ENCODE measurements at places on chromosomes 7 and 10. TPM values are rescaled to one million over a fixed set of nuclear protein-coding genes. Genes with fewer than 3 reads are reported as not detected.

GRCh38 chr7:9981742-9982349, 991.8 kb upstream of the PHF14 start:
- DNase-seq, result no peak

GRCh38 chr7:76063525-76063924, 15.6 kb downstream of the MDH2 start:
- peak; percentile 85 for DNase-seq

- peak; percentile 77 for DNase-seq
These were observed at the start of gene CRPPA for GRCh38 chr7:16421333-16422102. TSS of gene CRPPA (minus strand) at chr7:16421538. CDS start at chr7:16421322, 216 bp downstream.

DNA sequence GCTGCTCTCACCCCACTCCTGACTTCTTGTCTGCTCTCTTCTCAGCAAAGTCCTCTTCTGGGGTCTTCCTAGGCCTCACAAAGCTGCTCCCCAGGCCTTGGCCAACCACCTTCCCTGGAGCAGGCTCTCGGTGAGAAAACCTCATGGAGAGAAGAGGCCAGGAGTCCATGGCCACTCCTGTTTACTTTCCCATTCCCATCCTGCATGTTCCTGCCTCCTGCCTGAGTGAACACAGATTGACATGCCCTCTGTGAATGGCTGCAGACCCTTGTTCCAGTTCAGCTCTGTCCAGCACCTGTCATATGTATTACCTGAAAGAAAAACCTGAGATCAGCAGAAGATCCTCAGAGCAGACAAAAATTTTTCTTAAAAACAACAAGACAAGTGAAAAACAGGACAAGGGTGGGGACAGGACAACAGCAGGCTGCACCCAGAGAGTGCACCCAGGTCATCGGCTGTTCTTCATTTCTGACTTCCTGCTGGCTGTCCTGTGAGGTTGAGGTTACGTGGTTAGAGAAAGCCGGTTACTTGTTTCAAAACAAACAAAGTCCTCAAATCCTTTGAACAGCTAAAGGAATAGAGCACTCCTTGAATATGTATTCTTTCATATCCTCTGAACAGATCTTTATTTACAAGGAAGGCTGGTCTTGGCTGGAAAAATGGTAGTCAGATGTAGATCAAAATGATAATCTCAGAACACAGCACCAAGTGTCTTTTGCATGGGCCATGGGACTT, 34.0 kb upstream of the DLD start:
- peak; percentile 26 for DNase-seq

DNA sequence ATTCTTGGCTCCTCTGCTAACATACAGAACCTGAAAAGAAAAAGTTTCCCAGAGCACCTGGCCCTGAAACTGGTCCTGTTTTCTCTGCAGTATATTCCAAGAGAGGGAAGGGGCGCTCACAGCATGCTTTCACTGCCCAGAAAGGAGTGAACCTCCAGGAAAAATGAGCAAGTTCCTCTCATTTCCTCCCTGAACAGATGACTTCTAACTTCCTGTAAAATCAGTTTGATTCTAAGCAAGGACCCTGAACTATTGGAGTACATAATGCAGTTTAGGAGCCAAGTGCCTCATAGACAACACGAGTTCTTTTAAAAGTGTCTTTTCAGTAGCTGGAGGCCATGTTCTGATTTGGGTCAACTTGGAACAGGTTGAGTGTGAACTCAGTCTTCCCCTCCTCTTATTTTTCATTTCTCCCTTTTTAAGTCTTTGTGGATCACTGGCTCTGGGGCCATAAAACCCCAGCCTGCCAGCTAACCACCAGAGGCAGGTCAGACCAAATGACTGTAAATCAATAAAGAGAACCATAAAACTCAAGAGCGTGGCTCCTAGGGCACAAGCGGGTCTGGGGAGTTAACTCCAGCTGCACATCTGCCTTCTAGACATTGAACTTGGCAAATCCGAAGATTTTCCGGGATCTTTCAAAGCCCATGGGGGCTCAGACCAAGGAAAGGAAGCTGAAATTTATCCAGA, 5.9 kb upstream of the LRRC18 start:
- DNase-seq, result no peak

- no peak for DNase-seq
These were observed 65.6 kb upstream of the PDLIM1 start for GRCh38 chr10:95356190-95356955.

GRCh38 chr7:96253441-96253840, 68.5 kb downstream of the SLC25A13 start:
- no peak for DNase-seq

- no peak for DNase-seq
These were observed 103.3 kb upstream of the CHST15 start for GRCh38 chr10:124196659-124197058.

GRCh38 chr10:7853226-7853842, 35.0 kb downstream of the TAF3 start:
- no peak for DNase-seq

GRCh38 chr7:24349339-24349738, 65.3 kb downstream of the NPY start:
- no peak for DNase-seq

DNA sequence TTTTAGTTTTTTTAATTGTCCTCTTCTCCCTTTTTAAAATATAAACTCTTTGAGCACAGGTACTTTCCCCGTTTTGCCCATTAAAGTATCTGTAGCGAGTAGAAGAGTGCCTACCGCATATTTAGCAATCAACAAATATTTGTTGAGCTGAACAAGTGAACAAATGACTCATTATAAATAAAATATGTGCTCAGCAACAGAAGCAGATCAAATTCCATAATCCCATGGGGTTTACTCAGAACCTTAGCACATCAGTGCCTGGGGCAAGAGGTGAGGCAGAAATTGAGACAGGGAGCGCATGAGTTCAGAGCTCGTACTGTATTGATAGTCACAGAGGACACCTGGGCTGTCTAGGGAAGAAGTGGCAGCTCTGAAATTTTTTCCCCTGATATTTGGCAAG, 161.0 kb downstream of the SEM1 start:
- no peak for DNase-seq

GRCh38 chr10:65346466-65346865, 1579.4 kb upstream of the LRRTM3 start:
- peak; percentile 27 for DNase-seq

DNA sequence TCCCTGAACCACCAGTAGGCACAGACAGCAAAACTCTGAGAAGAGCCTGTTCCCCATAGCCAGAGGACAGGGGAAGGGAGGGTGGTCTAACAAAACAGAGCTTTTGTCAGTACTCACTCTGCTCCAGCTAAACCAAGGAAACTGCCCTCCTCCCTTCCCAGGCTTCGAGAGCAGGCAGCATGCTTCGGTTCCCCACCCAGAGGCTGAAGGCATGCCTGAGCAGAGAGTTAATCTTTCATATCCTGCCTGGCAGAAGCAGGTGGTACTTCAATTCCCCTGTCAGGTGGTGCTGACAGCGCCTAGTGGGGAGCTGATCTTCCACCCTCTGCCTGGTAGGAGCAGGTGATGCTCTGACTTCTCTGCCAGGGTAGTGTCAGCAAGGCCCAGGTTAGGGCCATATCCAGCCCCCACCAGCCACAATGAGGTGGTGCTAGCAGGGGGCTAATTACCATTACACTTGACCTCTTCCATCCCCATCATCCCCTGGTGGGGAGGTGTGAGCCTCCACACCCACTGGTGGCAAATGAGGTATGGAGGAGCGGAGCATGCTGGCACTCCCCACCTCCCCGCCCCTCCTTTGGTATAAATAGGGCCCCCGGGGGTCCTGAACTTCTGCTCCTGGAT, 35.1 kb downstream of the SDK1 start:
- no peak for DNase-seq

- no peak for DNase-seq
These were observed 48.0 kb upstream of the CYP2C9 start for GRCh38 chr10:94890264-94891022.

GRCh38 chr10:29956335-29956924, 103.0 kb downstream of the JCAD start:
- DNase-seq, result no peak

DNA sequence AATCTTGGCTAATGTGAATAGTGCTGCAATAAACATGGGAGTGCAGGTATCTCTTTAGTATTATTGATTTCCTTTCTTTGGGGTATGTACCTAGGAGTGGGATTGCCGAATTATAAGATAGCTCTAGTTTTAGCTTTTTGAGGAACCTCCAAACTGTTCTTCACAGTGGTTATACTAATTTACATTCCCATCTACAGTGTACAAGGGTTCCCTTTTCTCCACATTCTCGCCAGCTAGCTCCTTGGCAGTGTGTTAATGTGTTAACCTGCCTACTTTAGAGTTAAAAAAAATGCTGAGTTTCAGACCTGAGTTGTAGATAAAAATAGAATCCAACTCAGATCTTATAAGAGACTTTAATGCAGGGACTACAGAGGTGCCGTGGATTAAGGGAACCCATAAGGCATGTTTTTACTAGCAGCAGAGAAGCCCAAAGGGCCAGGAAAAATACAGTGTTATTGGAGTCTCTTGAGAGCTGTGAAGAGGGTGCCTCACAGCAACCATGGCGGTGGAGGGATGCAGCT, 35.4 kb downstream of the CDK13 start:
- DNase-seq, result no peak

- DNase-seq, result peak; percentile 98
These were observed at the start of the genes DPCD and POLL for GRCh38 chr10:101587725-101588653. TSS of gene DPCD (plus strand) at chr10:101588321. CDS start at chr10:101588337, 16 bp downstream. TSS of gene POLL (minus strand) at chr10:101588257. CDS start at chr10:101587360, 897 bp downstream.

GRCh38 chr10:6068422-6068821, 6.3 kb upstream of the IL2RA start:
- peak; percentile 29 for DNase-seq

DNA sequence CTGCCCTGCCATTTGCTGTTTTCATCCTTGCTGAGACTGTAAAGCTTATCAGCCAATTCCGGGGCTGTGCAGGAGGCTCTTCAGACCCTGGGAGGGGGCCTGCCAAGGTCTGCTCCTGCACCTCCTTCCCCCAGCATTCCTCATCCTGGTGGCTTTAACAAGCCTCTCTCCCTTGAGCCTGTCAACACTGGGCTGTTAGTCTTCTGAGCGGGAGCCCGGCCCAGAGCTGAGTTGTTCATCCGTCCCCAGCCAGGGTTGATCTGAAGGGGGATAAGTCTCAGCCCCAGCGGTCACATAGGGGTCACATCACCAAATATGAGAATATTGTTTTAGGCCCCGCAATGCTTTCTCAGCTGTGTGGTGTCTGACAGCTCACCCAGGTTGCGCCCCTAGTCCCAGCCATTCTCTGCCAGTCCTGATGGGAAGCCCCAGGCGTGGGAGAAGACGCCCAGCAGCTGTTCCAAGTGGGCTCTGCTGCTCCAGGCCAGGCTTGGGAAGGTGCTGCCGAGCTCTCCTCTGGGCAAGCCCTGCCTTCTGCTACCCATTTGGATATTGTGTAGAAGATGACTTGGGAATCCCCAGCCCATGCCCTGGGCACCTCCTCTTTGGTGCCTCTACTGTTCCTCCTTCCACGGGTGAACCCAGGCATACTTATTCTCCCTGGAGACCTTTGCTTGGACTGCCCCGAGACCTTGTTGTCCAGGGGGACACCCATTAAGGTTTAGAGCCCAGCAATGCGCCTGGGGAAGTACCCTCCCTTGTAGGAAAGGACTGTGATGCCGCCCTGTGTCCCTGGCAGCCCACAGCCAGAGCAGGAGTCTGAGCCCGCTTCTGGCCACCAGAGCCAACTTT, 23.5 kb upstream of the TRIM8 start:
- no peak for DNase-seq

- DNase-seq, result peak; percentile 58
These were observed 5.2 kb downstream of the LGI1 start for GRCh38 chr10:93762979-93763391.

DNA sequence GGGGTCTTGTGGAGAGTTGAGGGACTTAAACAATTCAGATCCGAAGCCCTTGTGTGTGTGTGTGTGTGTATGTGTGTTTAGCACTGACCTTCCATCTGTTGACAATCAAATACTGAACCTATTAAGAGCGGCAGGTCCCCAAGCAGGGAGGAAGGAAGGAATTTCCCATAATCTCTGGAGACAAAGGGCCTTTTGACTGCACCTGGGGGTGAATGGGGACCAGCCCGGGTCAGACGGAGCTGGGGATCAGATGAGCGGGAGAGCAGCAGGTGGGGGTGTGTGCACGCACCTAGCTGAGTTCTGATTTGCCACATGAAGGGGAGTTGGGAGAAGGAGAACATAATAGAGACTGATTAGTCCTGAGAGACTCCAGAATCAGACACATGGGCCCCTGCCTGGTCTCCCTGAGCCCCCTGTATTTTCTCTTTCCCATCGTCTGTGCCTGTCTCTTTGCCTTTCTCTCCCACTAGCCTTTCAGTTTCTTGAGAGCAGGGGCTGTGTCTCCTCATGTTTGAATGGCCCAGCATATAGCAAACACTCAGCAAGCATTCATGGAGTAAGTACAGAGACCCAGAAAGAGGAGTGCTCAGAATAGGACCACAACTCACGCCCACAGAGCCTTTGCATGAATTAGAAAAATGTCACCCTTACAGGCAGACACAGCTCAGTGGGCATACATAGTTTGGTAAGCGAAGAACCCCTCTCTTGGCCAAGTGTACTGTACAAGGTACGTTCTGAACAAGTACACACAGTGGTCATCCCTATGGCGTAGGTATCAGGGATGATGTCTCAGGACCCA, 288.3 kb upstream of the HABP2 start:
- no peak for DNase-seq

DNA sequence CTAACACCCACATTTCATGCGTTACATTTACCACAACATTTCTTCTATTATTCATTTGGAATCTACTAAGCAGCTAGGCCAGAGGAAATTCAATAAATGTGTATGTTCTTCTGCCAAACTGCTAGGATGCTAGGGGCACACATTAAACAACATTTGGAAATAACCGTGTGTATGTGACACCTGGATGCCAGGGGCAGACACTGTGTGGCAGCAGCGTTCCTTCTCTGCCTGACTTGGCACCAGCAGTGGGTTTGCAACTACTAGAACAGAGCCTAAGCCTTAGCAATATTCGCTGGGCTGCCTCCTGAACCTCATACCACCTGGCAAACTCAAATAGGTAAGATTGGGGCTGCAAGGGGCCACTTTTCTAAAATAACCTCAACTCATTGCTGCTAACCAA, 182.1 kb downstream of the CHCHD3 start:
- no peak for DNase-seq

PLXNA4 gene
- 12.8 TPM for total RNA-seq

VIPR2 gene
- total RNA-seq, result 25.4 TPM

RBP3 gene
- total RNA-seq, result not detected

TMEM225B gene
- total RNA-seq, result not detected

RNLS gene
- 12.0 TPM for total RNA-seq

AASS gene
- total RNA-seq, result 25.1 TPM

SCRN1 gene
- total RNA-seq, result 29.0 TPM

FAM237B gene
- total RNA-seq, result not detected

SPDYE1 gene
- total RNA-seq, result not detected

KLLN gene
- total RNA-seq, result not detected

MSMB gene
- not detected for total RNA-seq

ACSL5 gene
- total RNA-seq, result 44.0 TPM

LRIT2 gene
- total RNA-seq, result not detected

CCNJ gene
- 0.89 TPM for total RNA-seq

C10orf62 gene
- total RNA-seq, result not detected

Data from stomach (tissue), 19 donors.